ENCODE measurements at places on chromosomes 5 and 9.
A peak's percentile ranks its signal among the peaks of the same experiment; 100 is the strongest.

DNA sequence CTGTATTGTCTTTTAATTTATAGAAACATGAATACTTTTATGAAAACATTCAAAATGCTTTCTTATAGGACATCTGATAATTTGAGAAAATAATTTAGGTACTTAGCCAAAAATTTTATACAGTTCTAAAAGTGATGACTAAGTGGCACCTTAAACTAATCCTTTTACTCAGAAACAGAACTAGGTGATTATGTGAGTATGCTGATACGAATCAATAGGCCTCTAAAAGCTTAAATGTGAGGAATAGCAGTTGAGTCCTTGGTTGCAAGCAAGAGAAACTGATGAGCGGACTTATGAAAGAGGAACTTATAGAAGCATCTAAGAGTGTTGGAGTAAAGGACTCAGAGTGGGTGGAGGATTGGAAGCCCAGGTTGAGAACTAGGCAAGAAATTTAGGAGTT, 26.4 kb downstream of the ANXA1 start:
- no peak for DNase-seq

DNA sequence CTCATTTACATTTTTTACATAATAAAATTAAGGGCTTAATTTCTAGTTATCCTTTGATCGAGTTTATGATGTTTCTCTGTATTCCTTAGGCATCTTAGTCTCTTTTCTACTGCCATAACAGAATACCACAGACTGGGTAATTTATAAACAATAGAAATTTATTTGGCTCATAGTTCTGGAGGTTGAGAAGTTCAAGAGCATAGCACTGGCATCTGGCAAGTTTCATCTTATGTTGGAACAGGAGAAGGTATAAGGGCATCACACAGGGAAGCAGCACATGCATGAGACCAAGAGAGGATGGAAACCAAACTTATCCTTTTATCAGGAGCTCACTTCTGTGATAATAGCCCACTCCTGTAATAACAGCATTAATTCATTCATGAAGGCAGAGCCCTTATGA, 284.9 kb upstream of the COX7C start:
- no peak for DNase-seq

- DNase-seq, result peak; percentile 85
Measured at GRCh38 chr9:127130661-127131538, 8.5 kb upstream of the ANGPTL2 start.

- DNase-seq, result no peak
Measured at GRCh38 chr9:132588501-132589147, 6.2 kb downstream of the BARHL1 start.

DNA sequence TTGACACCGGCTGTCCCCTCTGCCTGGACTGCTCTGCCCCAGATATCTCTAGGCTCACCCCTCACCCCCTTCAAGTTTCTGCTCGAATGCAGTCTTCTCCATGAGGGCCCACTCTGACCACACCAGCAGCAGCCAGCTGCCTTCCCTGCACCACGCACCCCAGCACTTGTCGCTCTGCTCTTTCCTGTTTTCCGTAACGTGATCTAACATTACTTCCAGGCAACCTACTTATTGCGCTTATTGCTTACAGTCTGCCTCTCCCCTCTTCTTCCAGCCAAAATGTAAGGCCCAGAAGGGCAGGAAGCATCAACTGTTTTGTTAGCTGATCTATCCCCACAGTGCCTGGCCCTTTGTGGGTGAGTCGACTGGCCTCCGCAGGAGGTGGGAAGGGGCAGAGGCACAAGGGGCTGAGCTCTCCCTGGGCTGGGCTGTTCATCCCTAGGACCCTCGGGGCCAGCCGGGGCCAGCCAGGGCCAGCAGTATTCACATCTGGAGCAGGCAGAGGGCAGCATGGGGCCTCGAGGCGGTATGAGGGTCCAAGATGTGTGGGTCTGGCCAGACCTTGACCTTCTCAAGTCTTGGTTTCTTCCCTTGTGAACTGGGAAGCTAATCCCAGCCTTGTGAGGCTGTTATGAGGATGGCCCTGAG, 11.6 kb upstream of the DBN1 start:
- DNase-seq, result no peak

DNA sequence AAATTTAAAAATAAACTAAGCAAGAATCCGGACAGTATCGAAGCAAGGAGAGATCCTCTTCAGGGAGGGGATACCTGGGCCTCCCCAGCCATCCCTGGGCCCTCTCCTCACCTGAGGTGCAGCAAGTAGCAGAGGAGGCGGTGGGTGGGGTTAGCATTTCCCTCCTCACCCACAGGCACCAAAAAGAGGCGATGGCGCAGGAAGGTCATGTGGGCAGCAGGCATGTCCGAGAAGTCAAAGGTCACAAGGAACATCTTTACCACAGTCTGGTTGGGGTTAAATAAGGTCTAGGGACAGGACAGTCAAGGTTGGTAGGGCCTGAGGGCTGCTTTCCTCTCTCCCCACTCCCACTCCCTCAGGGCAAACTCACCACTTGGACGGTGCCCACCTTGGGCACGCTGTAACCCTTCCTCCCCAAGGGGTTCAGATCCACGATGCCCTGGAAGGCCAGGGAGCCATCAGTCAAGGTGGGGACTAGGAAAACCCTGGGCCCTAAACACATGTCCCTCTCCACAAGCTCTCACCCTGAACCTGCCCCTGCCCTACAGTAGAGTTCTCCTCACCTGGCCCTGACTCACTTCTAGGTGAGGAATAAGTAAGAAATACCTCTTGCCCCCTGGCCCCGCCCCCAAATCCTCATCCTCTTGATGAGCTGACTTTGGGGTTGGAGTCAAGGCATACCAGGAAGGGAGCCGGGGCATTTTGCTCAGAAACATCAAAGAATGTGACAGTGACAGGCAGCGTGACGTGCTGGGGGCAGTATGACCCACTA, 2.8 kb upstream of the STOML2 start:
- no peak for DNase-seq

DNA sequence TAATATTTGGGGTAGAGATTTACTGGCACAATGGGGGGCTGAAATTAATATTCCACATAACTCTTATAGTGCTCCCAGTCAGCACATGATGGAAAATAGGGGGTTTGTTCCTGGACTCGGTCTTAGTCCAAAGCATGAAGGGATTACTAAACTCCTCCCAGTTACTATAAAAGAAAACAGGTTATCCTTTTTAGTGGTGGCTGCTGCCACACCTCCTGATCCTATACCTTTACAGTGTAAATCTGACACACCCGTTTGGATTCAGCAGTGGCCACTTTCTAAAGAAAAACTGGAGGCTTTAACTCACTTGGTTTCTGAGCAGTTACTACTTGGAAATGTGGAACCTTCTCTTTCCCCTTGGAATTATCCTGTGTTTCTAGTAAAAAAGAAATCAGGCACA, 572.9 kb upstream of the PTGER4 start:
- DNase-seq, result no peak

GRCh38 chr5:115267617-115268016, 4.9 kb upstream of the PGGT1B start:
- DNase-seq, result peak; percentile 64

- DNase-seq, result no peak
Measured at GRCh38 chr9:27467486-27467885, 56.6 kb upstream of the IFNK start.

DNA sequence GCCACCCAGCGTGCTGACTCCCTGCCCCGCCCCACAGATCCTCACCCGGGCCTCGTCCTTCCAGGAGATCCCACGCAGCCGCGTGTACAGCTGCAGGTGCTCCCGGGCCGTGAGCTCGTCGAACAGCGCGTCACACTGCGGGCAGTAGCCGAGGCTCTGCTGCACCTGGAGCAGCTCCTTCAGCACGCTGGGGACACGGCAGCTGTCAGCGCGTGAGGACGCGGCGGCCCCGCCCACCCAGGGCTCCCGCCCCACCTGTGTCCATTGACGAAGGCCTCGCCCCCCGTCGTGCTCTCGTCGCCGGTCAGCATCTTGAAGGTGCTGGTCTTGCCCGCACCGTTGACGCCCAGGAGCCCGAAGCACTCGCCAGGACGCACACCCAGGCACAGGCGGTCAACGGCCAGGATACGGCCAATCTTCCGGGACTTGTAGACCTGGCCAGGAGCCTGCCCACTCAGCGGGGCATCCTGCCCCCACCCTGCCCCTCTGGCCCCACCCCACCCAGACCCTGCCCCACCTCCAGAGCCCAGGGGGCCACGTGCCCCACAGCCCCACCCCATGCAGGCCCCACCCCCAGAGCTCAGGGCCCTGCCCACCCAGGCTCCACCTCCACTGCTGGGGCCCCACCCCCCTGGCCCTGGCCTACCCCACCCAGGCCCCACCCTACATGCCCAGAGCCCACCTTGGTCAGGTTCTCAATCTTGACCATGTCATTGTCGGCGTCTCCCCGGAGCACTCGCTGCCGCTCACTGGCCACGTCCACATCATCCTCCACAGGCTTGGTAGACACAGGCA, 13.8 kb upstream of the CLIC3 start:
- no peak for DNase-seq

GRCh38 chr5:126988021-126988569, 42.3 kb downstream of the MARCHF3 start:
- no peak for DNase-seq

GRCh38 chr9:129458663-129459546, 162.0 kb downstream of the C9orf50 start:
- no peak for DNase-seq

DNA sequence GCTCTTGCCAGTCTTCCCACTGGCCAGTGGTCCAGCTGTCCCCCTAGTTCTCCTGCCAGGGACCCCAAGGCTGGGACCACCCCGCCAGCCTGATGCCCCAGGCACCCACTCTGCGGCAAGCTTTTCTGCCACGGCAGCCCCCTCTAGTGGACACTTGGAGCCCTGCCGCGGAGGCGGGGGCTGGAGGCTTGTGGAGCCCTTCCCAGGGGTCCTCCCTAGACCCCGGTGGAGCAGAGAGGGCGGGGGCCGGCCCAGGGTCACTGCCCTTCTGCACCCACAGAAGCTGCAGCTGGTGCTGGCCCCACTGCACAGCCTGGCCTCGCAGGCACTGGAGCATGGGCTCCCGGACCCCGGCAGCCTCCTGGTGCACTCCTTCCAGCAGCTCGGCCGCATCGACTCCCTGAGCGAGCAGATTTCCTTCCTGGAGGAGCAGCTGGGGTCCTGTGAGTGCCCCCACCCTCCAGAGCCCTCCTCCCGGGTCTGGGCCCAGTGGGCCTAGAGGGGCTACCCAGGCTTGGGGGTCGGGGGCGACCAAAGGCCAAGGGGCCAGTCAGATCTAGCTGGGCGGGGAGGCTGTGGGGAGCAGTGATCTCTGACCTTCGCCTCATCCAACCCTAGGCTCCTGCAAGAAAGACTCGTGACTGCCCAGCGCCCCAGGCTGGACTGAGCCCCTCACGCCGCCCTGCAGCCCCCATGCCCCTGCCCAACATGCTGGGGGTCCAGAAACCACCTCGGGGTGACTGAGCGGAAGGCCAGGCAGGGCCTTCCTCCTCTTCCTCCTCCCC, 9.1 kb downstream of the EGFL7 start:
- DNase-seq, result no peak

- no peak for DNase-seq
Measured at GRCh38 chr9:126429190-126429589, 102.6 kb downstream of the MVB12B start.

- DNase-seq, result no peak
Measured at GRCh38 chr5:146313027-146313426, 25.6 kb upstream of the POU4F3 start.

DNA sequence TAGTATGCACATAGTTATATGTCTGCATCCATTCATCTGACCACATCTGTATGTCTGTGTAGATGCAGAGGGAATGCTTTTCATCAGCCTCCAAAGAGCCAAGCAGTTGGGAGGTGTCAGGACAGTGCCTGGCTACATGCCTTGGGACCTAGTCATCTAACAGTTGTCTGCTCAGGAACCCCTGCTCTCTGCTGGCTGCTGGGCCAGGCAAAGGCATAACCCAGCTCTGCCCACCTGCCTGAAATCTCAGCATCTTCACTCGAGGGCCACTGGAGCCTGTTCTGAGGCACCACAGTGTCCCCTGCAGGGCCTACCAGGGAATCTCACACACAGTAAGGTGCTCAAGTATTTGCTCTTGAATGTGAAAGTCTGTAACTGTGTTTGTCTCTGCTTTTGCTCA, 3.7 kb downstream of the C9orf50 start:
- peak; percentile 68 for DNase-seq

- no peak for DNase-seq
Measured at GRCh38 chr9:16821344-16821743, 49.1 kb downstream of the BNC2 start.

GRCh38 chr5:39948341-39948740, 523.6 kb upstream of the DAB2 start:
- DNase-seq, result no peak

DNA sequence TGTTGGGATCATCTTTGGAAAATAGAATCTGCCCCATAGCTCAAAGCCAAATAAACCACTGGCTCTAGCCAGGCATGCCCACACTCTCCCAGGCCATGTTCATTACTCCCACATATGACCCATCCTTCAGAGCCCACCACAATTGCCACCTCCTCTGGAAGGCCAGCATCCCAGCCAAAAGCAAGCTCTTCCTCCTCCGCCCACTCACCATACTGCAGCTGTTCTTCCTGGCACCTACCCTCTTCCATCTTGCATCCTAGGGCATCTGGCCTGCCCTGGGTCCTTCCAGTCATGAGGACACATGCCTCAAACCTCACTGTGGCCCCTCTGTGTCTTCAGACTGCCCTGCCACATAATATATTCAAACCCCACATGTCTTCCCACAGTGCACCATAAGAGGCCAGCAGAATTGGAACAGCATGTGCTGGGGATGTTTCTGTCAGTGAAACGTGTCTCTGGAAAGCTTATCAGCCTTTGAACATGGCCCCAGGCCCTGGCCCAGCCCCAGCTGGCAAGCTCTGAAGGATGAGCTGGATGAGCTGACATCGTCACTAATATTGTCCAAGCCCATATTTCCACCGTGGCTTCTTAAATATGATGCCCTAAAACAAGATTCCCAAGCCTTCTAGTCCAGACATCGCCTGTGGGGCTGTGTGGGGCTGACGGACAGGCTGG, 230.8 kb downstream of the AGTPBP1 start:
- no peak for DNase-seq

GRCh38 chr9:109937861-109938453, 158.0 kb downstream of the PALM2AKAP2 start:
- no peak for DNase-seq

GRCh38 chr5:81779125-81779915, 28.4 kb upstream of the SSBP2 start:
- no peak for DNase-seq

GRCh38 chr5:151886546-151887275, 37.9 kb downstream of the GLRA1 start:
- no peak for DNase-seq

DNA sequence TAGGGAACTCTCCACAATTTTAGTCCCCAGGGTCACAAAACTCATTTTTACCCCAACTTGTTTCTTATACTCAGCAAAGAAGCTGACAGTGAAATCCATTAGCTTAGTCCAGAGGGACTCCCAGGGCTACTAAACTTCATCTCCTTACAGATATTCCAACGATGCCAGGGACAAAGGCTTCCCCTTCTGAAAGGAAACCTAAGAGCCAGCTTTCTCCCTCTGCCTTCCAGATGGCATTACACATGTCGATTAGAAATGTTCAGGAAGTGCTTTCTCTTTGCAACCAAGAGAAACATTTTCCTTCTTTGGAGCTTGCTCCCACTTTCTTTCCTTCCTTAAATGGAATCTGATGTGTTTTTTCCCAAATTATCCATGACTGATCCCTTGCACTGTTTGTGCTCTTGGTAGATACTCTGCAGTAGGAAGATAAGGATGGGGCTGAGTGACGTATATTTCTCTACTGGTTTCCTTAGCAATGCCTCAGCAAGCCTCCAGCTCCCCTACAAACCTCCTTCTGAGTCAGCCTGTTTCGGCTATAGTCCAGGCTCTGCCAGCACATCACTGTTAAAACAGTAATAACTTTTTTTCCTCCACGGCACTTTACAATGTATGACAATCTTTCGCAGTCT, 43.0 kb upstream of the HTR4 start:
- DNase-seq, result peak; percentile 49
